ENCODE measurements at places on chromosomes 2 and 18. TPM values are rescaled to one million over a fixed set of nuclear protein-coding genes. Genes with fewer than 3 reads are reported as not detected.

GRCh38 chr2:86049529-86049928, 56.2 kb downstream of the POLR1A start:
- H3K36me3 ChIP-seq = peaks cover 55% of the 10 kb centered on the region
- no peaks in the 10 kb centered on the region for H3K4me1 ChIP-seq
- H3K27ac ChIP-seq = no peak overlapping the region
- no peak overlapping the region for H3K4me3 ChIP-seq
- no peak for DNase-seq
- no peaks in the 10 kb centered on the region for H3K27me3 ChIP-seq

DNA sequence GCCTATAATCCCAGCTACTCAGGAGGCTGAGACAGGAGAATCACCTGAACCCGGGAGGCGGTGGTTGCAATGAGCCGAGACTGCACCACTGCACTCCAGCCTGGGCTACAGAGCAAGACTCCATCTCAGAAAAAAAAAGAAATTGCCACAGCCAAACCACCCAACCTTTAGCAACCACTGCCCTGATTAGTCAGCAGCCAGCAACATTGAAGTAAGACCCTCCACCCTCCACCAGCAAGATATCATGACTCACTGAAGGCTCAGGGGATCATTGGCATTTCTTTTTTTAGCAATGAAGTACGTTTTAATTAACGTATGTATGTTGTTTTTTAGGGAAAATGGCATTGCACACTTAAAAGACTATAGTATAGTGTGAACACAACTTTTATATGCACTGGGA, 349.1 kb upstream of the ACVR2A start:
- H3K27me3 ChIP-seq = no peaks in the 10 kb centered on the region
- no peak overlapping the region for H3K4me3 ChIP-seq
- H3K27ac ChIP-seq = no peak overlapping the region
- DNase-seq = no peak
- H3K4me1 ChIP-seq = peaks cover 41% of the 10 kb centered on the region

DNA sequence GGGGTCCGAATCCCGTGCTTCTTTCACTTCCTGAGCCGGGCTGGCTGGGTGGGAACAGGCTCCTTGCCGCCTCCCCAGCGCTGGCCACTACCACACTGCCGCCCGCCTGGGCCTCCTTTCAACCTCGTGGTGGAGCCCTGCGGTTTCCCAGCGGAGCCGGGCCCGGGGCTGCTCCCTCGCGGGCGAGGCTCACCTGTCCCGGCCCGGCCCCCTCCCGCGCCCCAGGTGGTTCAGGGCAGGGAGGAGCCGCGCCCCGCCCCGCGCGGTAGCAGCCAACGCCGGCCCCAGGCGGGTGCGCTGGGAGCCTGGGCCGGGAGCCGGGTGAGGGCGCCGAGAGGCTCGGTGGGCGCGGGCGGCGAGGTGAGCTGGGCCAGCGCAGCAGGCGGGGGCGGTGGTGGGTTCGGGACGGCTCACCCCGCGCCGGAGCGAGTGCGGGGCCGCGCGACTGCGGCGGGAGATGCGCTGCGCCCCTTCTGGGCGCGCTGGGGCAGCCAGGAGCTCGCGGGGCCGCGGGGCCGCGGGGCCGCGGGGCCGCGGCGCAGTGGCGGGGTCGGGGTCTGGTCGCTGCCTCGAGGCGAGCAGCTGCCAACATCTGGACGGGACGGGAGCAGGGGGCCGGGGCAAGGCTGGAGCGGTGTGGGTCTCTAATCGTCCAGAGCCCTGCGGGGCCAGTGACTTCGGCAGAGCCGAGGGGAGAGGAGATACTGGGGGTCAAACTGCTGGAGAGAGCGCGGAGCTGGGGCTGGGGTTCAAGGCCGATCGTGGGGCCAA, at the start of gene LYPD6B:
TSS of gene LYPD6B (plus strand) at position 258 of the 771 bp plus-strand sequence. CDS start 92,250 bp downstream, outside the sequence.
- DNase-seq = peak; percentile 8
- peaks cover 10% of the 10 kb centered on the region for H3K27me3 ChIP-seq
- H3K36me3 ChIP-seq = no peaks in the 10 kb centered on the region
- H3K4me1 ChIP-seq = no peaks in the 10 kb centered on the region

Gene UGT1A3
- total RNA-seq = not detected

- H3K27ac ChIP-seq = no peak overlapping the region
- no peaks in the 10 kb centered on the region for H3K27me3 ChIP-seq
- no peaks in the 10 kb centered on the region for H3K4me1 ChIP-seq
Measured at GRCh38 chr2:202184557-202184956, 53.8 kb downstream of the SUMO1 start.

Gene SERPINB7
- total RNA-seq = not detected

- H3K4me3 ChIP-seq = no peak overlapping the region
- no peaks in the 10 kb centered on the region for H3K36me3 ChIP-seq
- no peaks in the 10 kb centered on the region for H3K4me1 ChIP-seq
- no peak for DNase-seq
Measured at GRCh38 chr2:72037261-72037666, 110.4 kb downstream of the CYP26B1 start.

DNA sequence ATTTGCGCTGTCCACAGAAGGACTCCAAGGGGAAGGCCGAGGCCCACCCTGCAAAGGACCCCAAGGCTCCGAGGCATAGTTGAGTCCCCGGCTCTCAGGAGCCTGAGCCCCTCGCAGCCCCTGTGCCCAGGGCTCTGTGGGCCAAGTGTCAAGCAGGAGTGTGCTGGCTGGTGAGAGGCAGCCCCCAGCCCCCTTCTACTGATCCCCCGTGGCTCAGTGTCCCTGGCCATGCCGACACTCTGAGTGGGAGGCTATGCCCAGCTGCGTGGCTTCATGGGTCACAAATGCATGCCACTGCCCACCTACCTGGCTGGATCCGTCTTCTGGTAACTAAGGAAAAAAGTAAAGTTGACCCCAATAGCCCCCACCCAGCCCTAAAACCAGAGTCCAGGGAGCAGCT, 172.7 kb downstream of the TNS1 start:
- no peak overlapping the region for H3K27ac ChIP-seq
- no peaks in the 10 kb centered on the region for H3K27me3 ChIP-seq
- no peaks in the 10 kb centered on the region for H3K4me1 ChIP-seq
- no peak overlapping the region for H3K4me3 ChIP-seq
- no peak for DNase-seq
- no peaks in the 10 kb centered on the region for H3K36me3 ChIP-seq

DNA sequence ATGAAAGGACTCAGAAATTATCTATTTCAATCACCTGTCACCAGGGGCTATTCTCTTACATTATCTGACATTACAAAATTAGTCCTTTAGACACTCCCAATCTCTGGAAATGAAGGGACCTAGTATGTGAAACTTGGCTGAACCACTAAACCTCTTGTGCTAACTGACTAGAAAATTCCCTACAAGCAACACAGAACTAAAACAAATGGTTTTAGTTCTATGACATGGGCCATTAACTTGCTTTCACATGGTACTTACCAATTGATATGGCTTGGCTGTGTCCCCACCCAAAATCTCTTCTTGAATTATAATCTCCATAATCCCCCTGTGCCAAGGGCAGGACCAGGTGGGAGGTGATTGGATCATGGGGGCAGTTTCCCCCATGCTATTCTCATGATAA, 16.6 kb downstream of the SERPINE2 start:
- no peaks in the 10 kb centered on the region for H3K36me3 ChIP-seq
- peaks cover 27% of the 10 kb centered on the region for H3K4me1 ChIP-seq
- H3K27me3 ChIP-seq = no peaks in the 10 kb centered on the region
- DNase-seq = no peak
- no peak overlapping the region for H3K27ac ChIP-seq

All from CD4-positive, alpha-beta memory T cell (primary cell).